Kidney (tissue), 22 donors: ENCODE measurements at places on chromosomes 6 and 20. TPM values are rescaled to one million over a fixed set of nuclear protein-coding genes. Genes with fewer than 3 reads are reported as not detected.
A peak's percentile ranks its signal among the peaks of the same experiment; 100 is the strongest.

Gene PTK7
- 55.2 TPM for total RNA-seq

GRCh38 chr20:47360297-47361056 is 4.0 kb upstream of the ZMYND8 start:
- peak; percentile 77 for DNase-seq

GRCh38 chr6:309947-310346 is 17.7 kb downstream of the DUSP22 start:
- DNase-seq, result no peak

- no peak for DNase-seq
Observed at GRCh38 chr20:40427026-40427425, 262.0 kb downstream of the MAFB start.

DNA sequence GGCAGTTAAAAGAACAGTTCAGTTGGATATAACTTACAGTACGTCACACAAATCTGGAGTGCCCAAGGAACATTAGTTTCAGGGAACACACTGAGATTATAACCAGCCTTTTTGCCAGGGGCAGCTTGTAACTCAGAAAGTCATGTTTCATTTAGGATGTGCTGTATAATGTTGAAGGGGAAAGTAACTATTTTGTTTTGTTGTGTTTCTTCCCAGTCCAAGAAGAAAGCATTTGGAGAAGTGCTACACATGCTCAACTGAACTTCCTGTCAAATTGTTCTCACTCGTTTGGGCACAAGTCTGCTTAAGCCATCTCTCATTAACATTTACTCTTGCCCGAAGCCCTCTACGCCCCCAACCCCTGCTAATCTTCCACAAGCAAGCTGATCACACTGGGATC is 157.9 kb downstream of the BTBD9 start:
- no peak for DNase-seq

- no peak for DNase-seq
Observed at GRCh38 chr6:37492236-37492972, 7.3 kb downstream of the CCDC167 start.

GRCh38 chr6:135014353-135014832 is 40.2 kb downstream of the HBS1L start:
- no peak for DNase-seq

- no peak for DNase-seq
Observed at GRCh38 chr6:166418691-166419143, 36.0 kb upstream of the MPC1 start.

Gene SYTL3
- total RNA-seq, result 16.0 TPM

GRCh38 chr20:4740774-4741431 is 19.2 kb downstream of the PRND start:
- peak; percentile 53 for DNase-seq

DNA sequence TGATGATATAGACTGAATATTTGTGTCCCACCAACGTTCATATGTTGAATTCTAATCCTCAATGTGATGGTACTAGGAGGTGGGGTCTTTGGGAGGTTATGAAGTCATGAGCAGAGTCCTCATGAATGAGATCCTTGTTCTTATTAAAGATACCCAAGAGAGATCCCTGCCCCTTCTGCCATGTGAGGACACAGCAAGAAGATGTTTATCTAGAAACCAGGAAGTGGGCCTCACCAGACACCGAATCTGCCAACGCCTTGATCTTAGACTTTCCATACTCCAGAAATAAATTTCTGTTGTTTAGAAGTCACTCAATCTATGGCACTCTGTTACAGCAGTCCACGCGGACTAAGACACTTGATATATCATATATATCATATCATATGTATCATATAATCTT is 67.7 kb upstream of the GCM1 start:
- no peak for DNase-seq

GRCh38 chr6:3977875-3978711 is 100.8 kb downstream of the FAM217A start:
- no peak for DNase-seq

Gene NKX2-2
- not detected for total RNA-seq

Gene CNBD2
- 7.4 TPM for total RNA-seq

DNA sequence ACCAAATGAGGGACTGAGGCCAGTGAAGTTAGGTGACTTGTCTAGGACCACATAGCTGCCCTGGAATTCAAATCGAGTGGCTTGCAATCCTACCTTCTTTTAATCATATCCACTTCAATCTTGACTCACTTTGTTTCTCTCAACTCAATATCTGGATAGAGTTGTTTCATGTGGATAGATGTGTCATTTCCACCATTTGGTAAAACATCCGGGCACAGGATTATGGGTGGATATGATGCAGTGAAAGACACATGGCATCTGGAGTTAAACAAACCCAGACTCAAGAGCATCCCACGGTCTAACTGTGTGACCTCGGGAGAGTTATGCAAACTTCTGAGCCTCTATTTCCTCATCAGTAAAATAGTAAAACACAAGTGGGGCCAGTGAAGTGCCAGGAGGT is 103.6 kb upstream of the CNKSR3 start:
- no peak for DNase-seq

DNA sequence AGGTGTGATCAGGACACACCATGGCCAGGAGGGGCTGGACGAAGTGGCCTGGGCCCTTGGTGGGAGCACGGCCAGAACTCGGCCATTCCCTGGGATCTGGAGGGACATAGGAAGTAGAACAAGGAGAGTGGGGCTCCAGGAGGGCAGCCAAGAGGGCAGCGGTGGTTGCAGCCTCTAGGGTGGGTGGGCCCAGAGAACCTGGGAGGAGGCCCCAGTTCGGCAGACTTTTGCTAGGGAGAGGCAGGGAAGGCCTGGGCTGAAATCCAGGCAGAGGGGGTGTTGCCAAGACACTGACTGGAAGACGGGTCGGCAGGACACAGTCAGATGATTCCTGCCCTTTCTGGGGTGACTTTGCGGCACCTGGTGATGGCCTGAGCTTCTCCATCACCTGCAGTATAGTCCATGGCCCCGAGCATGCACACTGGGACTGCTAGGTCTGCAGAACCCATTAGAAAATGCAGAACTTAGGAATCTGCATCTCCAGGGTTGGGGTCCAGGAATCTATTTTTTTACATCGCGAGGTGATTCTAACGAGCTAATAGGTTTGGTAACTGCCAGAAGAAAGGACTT is 224.8 kb downstream of the SYNDIG1 start:
- DNase-seq, result no peak

DNA sequence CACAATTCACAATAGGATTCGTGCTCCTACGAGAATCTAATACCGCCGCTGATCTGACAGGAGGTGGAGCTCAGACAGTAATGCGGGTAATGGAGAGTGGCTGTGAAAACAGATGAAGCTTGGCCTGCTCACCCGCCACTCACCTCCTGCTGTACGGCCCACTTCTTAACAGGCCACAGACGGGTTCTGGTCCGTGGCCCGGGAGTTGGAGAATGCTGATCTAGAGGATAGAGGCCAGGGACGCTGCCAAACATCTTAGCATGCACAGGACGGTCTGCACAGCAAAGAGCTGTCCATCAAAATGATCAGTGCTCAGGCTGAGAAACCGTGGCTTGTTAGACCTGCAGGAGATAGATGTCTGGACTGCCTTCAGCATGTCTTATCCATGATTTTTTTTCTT is 186.4 kb downstream of the SASH1 start:
- no peak for DNase-seq

Gene TRIM10
- 0.79 TPM for total RNA-seq

- peak; percentile 64 for DNase-seq
Observed at GRCh38 chr6:4805553-4806336, 29.5 kb downstream of the CDYL start.

Gene FAXC
- total RNA-seq, result 1.4 TPM
